ENCODE measurements at places on chromosomes 2 and 18.

- DNase-seq = no peak
Observed at GRCh38 chr2:68969736-68970490, 4.5 kb upstream of the GKN1 start.

DNA sequence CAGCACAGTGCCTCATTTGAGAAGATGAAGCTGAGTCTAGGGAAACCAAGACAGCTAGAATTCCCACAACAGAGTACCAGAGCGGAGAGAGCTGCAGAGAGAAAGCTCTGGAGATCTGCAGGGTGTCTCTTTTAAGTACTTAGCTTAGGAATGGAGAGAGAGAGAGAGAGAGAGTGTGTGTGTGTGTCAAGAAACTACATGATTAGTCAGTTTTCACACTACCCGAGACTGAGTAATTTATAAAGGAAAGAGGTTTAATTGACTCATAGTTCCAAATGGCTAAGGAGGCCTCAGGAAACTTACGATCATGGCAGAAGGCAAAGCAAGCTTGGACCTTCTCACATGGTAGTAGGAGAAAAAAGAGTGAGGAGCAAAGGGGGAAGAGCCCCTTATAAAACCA lies 64.0 kb downstream of the HIBCH start:
- DNase-seq = no peak

- no peak for DNase-seq
Observed at GRCh38 chr2:132740081-132740720, 70.2 kb upstream of the LYPD1 start.

GRCh38 chr2:3022841-3023372 lies 354.7 kb downstream of the EIPR1 start:
- peak; percentile 6 for DNase-seq

DNA sequence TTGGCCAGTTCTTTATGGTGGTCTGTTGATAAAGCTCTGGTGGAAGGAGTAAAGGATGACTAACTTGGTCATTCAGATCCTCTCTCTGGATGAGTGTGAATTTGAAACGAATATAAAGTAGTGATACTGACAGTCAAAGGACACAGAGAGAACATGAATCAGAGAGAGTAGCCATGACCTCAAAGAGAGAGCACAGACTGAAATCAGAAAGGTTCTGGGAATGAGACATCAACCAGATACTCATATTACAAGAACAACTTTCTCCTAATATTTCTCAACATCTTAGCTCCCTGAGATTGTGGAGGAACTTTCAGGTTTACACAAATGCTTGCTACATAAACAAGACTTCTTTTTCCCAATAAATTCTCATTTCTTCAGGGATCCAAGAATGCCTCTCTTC lies 849.1 kb upstream of the CHAC2 start:
- DNase-seq = no peak

DNA sequence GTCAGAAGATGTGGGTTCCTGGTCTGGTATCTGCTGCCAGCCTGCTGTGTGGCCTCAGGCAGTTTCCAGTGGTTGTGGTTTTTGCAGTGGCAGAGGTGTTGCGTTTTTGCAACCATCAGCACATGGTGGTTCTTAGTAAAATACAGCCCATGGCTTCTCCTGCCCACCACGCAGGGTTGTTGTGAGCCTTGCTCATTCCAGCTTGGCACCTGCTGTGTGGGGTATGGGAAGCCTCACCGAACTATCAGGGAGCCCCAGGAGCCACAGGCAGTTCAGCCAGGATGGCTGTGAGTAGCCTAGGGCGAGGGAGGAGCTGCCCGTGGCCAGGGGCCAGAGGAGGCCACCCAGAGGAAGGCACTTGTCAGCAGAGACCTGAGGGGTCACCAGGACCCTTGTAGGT lies 9.8 kb downstream of the ARID5A start:
- no peak for DNase-seq

GRCh38 chr2:157696036-157696435 lies 67.4 kb upstream of the ACVR1C start:
- DNase-seq = no peak

DNA sequence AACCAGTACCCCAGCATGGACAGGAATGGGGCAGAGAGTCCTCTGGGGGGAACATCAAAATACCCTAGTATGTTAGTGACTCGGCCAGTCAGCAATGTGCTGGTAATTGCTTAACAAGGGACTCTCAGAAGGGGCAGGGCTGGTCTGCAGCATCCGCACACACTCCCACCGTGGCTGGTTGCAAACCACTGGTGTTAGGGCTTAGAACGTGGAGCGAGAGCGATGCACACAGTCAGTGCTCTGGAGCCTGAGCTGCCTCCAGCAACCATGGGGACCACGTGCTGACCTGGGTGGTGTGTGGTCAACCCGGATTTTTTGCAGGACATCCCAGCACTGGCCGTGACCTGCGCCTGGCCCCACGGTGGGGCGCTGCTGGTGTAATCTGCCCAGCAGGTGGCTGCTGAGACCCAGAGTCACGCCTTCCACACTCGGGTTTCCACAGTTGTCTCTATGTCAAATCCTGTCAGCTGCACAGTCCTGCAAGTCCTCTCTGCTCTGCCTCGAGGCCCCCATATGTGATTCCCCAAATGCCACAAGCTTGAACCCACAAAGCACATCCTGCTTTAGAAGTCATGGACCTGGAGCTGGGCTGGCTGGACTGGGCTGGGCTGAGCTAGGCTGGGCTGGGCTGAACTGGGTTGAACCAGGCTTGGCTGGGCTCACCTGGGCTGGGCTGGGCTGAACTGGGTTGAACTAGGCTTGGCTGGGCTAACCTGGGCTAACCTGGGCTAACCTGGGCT lies 50.6 kb upstream of the GPC1 start:
- no peak for DNase-seq

GRCh38 chr18:69567813-69568488 lies 167.3 kb downstream of the DOK6 start:
- no peak for DNase-seq

- peak; percentile 31 for DNase-seq
Observed at GRCh38 chr2:39119732-39120520, 925 bp downstream of the SOS1 start.

DNA sequence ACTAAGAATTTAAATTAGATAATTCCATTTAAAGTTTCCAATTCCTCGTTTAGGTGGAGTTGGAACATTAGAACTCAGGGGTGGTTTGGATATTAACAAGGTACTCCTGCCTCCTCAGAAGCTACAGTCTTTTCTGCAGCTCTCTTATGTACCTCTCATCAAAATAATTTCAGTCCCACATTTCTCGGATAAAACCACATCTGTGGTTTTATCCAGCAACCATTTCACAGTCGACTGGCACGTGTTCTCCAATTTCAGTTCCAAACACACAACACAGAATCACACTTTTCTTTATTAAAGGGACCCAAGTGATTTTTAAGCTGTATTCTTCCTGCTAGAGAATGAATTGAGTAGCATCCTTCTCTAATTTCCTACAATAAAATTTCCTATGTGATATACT lies 22.7 kb upstream of the NFU1 start:
- no peak for DNase-seq

- DNase-seq = no peak
Observed at GRCh38 chr18:58645398-58645797, 16.5 kb upstream of the ALPK2 start.

DNA sequence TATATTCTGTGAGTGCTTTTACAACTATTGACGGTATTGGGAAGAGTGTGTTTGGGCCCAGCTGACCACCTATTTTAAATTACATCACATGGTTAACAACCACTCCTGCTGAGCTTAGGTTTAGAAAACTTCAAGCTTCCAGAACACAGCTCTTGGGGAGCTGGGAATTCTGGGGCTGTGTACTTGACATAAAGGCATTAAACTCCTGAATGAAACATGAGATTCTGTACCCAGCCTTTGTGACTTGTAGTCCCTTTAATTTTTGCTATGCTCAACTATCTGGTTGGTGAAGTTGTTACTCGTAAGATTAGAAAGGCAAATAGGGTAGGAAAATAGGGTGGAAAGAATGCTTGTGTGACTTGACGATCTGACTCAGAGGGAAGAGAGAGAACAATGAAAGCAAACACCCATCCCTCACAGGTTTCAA lies 66.9 kb downstream of the LTBP1 start:
- DNase-seq = no peak

DNA sequence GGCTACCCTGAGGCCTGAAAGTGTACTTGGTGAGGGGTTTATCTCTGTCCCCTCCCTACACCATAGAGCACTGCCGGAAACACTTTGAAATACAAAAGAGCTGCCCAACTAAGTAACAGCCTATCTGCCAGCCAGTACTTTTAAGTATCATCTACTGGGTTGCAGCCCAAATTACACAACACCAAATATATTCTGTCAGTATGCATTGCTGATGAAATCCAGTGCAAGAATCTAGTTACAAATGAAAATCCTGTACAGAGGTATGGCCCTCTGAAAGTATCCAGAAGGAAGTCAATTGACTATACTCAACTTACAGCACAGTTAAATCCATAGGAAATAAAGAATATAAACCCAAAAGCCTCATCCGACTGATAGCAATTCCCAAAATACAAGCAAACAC lies 280.8 kb downstream of the CCDC85A start:
- no peak for DNase-seq

- peak; percentile 87 for DNase-seq
Observed at GRCh38 chr2:23384551-23385343, at the start of gene KLHL29. Gene KLHL29, plus strand, starts transcription at chr2:23385179. Its CDS starts 177,018 bp downstream, at chr2:23562197.

- DNase-seq = no peak
Observed at GRCh38 chr2:67876176-67876575, 186.6 kb downstream of the C1D start.

DNA sequence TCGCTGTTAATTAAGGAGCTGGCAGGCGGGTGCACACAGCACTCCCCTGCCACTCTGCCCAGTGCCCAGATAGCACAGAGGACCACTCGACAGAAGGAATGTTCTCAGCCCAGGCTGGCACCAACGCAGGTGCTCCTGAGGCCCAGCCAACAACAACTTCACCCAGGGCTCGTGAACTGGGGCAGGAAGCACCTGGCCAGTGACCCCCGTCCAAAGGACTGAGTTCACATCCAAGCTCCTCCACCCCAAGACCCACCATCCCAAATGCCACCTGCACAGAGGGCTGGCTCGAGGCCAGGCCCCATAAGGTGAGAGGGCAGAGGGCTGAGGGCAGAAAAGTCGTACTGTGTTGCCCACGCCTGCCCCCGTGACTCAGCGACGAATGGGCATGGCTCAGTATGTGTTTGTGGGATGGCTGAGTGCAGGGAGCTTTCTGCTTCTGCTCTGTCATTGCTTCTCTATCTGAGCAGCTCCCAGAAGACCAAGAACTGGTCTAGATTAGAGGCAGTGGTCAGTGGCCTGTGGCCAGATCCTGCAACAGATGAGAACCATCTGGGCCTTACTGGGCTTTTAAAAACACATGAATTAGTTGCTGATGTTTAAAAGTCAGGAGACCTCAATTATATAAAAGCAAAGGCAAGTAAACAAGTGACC lies 68.4 kb downstream of the POLR1A start:
- DNase-seq = peak; percentile 80

GRCh38 chr18:7980136-7980535 lies 413.0 kb downstream of the PTPRM start:
- DNase-seq = no peak

DNA sequence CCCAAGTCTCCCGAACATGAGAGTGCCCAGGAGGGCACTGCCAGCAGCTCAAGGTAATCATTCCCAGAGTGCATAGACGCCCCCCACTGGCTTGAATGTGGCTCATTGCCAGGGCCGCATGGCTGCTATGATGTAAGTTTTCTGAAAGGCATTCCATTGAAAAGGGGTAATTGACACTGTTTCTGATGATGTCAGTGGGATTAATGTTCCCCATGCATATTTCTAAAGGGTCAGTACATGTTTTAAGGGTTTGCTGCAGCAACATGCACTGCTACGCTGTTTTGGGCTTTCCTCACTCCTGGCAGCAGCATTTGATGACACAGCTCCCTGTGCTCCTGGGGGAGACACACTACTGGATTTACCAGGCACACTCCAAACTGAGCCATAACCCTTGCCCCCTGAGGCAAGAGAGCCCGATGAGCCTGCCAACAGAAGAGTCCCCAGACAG lies 36.7 kb downstream of the KIAA2012 start:
- DNase-seq = no peak

DNA sequence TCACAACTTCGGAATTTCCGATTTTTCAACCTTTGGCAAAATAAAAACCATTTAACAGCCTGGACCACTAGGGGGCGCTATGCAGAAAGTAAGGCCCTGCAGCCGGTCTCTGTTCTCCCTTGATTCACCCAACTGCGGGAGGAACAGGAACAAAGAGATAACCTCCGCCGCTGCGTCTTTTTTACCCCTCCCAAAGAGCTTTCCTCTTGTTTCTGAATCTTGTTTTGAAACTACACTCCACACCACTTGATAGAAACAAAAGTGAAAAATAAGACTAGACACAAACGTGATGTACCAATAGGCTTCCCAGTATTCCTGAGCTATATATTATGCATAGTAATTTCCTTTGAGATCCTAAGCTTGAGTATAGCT lies 231.2 kb downstream of the MYO3B start:
- peak; percentile 76 for DNase-seq

- DNase-seq = no peak
Observed at GRCh38 chr2:131413148-131413747, 49.3 kb upstream of the RAB6D start.

DNA sequence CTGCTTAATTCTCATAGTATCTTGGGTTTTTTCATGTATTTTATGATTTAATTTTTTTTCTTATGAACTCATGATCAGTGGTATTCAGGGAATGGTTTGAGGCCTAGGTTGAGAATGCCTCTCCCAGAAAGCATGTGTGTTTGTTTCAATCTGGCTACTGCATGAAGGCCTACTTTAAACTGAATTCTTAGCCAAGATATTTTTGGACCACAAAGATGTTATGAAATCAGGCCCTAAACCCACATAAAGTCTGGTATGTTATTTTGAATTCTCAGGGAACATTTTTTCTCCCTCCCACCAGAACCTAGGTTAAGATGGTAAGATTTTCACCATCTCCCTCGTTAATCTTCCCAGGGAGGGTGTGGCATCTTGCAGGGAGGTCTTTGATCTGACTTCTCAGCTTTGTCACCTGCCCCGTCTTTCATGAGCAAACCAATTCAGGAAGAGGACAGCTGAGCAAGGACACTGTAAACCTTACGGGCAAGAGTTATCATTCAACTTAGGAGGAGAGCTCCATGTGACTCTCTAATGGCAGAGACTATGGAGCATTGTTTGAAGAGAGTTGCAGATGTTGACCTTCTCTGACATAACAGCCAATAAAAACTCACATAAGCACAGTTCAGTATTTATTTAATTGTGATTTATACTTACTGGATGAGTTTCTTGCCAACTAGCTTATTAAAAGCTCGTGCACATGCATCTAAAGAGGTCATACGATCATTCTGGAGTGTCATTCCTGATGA lies 21.3 kb upstream of the ACKR3 start:
- DNase-seq = no peak

GRCh38 chr2:64283641-64284361 lies 139.6 kb upstream of the PELI1 start:
- no peak for DNase-seq

DNA sequence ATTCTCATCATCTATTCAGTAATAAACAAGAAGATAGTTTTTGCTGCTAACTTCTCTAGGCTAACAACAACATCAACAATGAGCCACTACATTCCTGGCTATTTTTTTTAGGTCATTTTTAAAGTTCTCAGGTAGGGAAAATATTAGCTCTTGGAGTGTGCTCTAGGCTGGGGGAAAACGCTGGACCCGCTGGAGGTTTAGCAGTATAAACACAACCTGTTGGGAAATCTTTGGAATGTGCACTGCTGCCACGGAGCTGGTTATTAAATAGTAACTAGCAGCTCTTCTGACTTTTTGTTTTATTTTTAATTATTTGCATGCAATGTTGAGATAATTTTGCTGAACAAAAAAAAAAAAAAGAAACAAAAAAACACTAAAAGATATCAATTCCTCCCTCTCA lies 892.1 kb upstream of the ACVR2A start:
- DNase-seq = no peak
